ENCODE measurements at places on chromosomes 11 and 22. TPM values are rescaled to one million over a fixed set of nuclear protein-coding genes. Genes with fewer than 3 reads are reported as not detected.
A peak's percentile ranks its signal among the peaks of the same experiment; 100 is the strongest.

DNA sequence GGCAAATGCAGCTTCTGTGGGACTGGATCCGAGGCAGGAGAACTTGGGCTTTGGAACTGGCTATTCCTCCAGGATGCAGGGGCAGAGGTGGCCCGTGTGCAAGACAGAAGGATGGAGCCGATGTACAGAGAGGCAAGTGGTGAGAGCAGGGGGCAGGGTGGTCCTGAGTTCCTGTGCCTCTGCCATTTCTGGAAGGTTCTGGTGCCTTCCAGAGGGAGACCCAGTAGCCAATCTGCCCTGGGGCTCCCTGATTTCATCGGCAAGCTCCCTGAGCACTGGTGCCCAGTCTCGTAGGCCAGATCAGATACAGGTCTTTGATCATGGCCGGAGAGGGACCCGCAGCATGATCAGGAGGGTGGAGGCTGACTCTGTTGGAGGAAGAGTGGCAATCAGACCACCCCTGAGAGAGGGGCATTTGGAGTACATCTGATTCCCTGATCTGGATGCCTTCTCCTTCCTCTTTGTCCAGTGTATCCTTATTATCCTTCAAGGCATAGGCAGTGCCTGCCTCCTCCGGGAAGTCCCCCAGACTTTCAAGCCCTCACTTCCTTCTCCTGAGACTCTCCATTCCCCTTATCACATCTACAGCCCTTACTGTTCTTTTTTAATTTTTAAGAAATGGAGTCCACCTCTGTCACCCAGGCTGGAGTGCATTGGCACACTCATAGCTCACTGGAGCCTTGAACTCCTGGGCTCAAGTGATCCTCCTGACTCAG lies 9.7 kb downstream of the MRGPRD start:
- H3K4me1 ChIP-seq = no peaks in the 10 kb centered on the region
- peaks cover 13% of the 10 kb centered on the region for H3K27me3 ChIP-seq
- no peak for DNase-seq
- no peak overlapping the region for H3K27ac ChIP-seq
- H3K4me3 ChIP-seq = no peak overlapping the region
- no peaks in the 10 kb centered on the region for H3K36me3 ChIP-seq

DNA sequence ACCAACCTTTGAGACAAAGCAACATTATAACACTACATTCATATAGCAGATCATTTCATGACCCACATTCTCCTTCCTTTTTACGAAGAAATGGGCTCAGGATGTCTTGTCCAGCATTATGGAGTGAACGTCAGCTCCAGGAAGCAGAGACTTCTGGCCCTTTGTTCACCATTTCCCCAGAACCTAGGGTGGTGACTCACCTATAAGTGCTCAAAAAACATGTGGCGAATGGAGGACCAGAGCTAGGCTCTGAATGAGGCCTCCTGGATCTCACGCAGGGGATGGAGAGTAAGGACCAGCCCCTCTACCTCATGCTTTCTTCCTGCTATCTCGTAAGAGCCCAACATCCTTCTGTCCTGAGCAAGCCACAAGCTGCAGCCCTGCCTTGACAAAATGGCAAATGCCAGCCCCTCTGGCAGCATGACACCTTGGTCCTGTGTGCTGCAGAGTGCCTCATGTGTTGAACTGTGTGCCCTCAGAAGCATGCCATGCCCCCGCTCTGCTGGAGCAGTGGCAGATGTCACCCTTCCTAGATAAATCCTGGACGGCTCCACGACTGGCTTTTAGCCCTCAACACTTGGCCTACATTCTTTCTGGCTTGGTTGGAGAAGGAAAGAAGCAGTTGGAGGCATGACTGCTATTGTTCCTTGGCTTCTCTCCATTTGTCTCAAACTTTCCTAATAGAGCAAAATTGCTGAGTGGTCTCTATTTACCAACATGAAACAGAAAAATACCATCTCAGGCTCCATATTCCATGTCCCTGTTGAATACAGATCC lies 6.5 kb upstream of the ST3GAL4 start:
- no peaks in the 10 kb centered on the region for H3K27me3 ChIP-seq
- peaks cover 35% of the 10 kb centered on the region for H3K4me1 ChIP-seq
- no peak overlapping the region for H3K4me3 ChIP-seq
- no peak for DNase-seq
- H3K36me3 ChIP-seq = peaks cover 20% of the 10 kb centered on the region

DNA sequence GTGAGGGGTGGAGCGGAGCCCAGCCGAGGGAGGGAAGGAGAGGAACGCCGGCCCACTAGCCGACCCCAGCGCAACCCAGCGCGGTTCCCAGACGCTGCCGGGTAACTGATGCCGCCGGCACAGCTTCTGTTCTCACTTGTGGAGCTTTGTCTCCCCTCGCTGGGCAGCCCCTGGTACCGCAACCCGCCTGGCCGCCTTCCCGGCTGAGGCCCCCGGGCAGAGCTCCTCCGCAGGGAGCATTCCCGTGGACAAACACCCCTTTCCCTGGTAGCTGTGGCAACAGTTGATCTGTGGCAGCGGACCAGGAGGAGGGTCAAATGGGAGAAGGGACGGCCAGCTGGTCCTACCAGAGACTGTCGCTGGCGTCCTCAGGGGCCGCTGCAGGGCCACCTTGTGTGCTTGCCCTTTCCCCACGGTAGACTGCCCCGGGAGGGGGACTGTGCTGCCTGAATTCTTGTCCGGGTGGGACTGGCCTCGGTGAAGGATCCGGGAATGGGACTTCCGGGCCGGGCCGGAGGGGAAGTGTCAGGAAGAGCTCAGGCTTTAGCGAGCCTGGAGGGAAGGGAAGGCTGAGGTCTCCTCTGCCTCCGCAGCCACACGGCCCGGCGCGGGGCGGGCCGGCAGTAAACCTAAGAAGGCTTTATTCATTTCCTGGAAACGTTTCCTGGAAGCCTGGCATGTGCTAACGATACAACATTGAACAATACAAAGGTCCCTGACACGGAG lies 468.0 kb downstream of the OPCML start:
- H3K4me3 ChIP-seq = no peak overlapping the region
- H3K36me3 ChIP-seq = no peaks in the 10 kb centered on the region
- DNase-seq = no peak
- no peaks in the 10 kb centered on the region for H3K4me1 ChIP-seq

DNA sequence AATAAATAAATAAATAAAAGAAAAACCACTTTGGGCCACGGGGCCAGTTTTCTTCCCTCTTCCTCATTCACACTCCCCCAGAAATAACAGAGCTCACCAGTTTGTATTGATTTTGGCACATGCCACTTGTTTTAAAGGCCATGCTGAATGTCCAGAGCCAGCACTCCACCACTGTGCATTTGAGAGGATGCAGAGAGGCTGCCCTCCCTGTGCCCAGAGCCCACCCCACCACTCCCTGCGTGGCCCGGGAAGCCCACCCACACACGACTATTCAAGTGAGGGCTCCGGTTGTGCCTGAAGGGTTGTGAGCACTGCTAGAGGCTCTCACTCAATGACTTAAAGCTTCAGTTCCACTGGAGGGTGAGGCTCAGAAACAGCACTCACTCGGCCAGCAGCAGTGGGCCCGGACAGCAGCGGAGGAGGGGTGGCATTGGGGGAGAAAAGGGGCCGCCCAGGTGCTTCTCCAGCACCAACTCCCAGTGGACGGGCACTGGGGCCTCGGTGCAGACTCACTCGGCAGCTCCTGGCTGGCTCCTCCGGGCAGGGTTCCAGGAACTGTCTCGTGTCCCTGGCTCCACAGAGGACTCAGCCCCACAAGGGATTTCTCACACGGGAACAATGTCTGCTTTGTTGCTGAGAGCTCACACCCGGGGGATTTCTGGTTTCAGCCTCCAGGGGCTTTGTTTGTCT lies 112.7 kb downstream of the SHANK2 start:
- no peaks in the 10 kb centered on the region for H3K4me1 ChIP-seq
- no peaks in the 10 kb centered on the region for H3K27me3 ChIP-seq
- H3K36me3 ChIP-seq = no peaks in the 10 kb centered on the region
- no peak for DNase-seq

GRCh38 chr11:45646275-45646927 lies 19.0 kb downstream of the CHST1 start:
- peaks cover 25% of the 10 kb centered on the region for H3K27me3 ChIP-seq
- H3K27ac ChIP-seq = no peak overlapping the region
- no peaks in the 10 kb centered on the region for H3K36me3 ChIP-seq
- no peak overlapping the region for H3K4me3 ChIP-seq
- H3K4me1 ChIP-seq = no peaks in the 10 kb centered on the region

DNA sequence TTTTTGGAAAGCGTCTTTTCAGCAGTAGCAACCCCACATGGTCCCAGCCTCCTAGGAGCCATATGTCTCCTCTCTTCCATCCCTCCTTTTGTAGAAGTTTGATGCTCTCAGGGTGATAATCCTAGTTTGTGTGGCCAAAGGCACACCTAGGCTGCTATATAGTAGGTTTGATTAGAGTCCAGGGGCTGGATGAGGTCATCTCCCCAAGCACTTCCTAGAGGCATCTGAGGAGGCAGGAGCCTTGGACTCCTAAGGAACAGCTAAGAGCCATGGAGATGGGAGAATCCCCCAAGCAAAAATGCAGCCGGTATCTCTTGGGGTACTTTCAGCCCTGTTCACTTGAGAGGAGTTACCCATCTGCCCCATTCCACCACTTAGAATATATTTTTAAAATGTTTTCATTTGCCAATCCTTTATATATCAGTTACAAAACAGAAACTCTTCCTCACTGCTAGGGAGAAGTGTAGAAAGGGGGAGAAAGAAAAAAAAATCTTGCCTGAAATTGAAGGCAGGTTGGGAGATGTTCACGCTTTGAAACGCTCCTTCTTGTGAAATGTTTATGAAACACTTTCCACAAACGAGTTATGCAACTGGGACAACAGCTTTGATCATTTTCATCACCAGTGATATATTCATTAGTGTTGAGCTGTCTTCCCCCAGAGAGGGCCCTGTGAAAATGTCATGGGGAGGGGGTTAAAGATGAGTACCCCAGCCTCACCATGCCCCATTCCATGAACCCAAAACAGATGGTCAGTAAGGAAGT lies 31.9 kb upstream of the TLCD5 start:
- H3K4me1 ChIP-seq = no peaks in the 10 kb centered on the region
- H3K27me3 ChIP-seq = peaks cover 64% of the 10 kb centered on the region
- no peaks in the 10 kb centered on the region for H3K36me3 ChIP-seq
- H3K4me3 ChIP-seq = no peak overlapping the region
- DNase-seq = no peak

- H3K4me3 ChIP-seq = no peak overlapping the region
- peaks cover 81% of the 10 kb centered on the region for H3K36me3 ChIP-seq
- H3K27me3 ChIP-seq = no peaks in the 10 kb centered on the region
- DNase-seq = no peak
- H3K27ac ChIP-seq = no peak overlapping the region
- H3K4me1 ChIP-seq = no peaks in the 10 kb centered on the region
Measured at GRCh38 chr11:62713343-62713742, 5.9 kb downstream of the GNG3 start.

DNA sequence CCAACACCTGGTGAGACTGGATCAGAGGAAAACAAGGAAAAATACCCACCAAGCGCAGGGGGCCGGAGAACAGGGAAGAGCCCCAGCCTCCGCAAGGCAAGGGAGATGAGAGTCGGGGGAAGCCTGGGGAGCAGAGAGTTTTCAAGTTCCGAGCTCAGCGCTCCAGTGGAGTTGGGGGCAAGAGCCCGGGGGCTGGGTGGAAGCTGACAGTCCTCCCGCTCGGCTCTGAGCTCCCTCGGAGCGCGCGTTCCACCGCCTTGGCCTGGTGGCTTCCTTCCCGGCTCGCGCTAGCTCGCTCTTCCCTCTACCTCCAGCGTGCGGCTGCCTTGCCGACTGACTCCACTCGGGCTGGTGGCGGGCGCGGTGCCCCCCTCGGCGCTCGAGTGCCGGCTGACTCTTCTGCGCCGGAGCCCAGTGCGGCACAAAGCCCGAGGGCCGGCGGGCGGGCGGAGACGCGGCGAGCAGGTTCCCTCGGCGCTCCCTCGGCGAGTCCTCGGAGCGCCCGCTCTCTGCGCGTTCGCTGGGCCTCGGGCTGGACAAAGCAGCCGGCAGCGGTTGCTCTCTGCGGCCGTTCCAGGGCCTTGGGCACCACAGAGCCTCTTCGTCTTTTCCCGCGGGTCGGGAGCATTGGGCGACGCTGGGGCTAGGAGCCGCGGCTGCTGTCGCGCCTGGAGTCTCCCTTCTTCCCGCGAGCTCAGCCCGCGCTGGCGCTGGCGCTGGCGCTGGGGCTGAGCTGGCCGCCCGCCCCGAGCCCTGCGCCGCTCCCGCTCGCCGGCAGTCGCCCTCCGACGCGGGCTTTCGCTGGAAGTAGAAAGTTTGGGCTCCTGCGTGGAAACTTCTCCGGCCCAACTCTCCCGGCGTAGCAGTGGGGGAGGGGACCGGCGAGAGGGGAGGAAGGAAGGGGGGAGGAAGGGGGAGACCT lies 1.0 kb downstream of the PAX6 start:
- peak; percentile 43 for DNase-seq
- no peaks in the 10 kb centered on the region for H3K27me3 ChIP-seq
- peak overlapping the region; percentile 93 for H3K4me3 ChIP-seq
- no peaks in the 10 kb centered on the region for H3K36me3 ChIP-seq
- H3K4me1 ChIP-seq = peaks cover 36% of the 10 kb centered on the region

- H3K27me3 ChIP-seq = no peaks in the 10 kb centered on the region
- H3K36me3 ChIP-seq = no peaks in the 10 kb centered on the region
- H3K27ac ChIP-seq = no peak overlapping the region
- peaks cover 11% of the 10 kb centered on the region for H3K4me1 ChIP-seq
- no peak overlapping the region for H3K4me3 ChIP-seq
Measured at GRCh38 chr11:123494195-123495050, 64.4 kb downstream of the GRAMD1B start.

- H3K4me3 ChIP-seq = no peak overlapping the region
- no peaks in the 10 kb centered on the region for H3K27me3 ChIP-seq
- no peak for DNase-seq
- H3K27ac ChIP-seq = no peak overlapping the region
- no peaks in the 10 kb centered on the region for H3K36me3 ChIP-seq
Measured at GRCh38 chr22:42203609-42204008, 66.8 kb downstream of the TCF20 start.

GRCh38 chr11:36743039-36743438 lies 145.0 kb upstream of the RAG2 start:
- no peaks in the 10 kb centered on the region for H3K36me3 ChIP-seq
- no peaks in the 10 kb centered on the region for H3K4me1 ChIP-seq
- no peak overlapping the region for H3K27ac ChIP-seq
- no peak overlapping the region for H3K4me3 ChIP-seq

DNA sequence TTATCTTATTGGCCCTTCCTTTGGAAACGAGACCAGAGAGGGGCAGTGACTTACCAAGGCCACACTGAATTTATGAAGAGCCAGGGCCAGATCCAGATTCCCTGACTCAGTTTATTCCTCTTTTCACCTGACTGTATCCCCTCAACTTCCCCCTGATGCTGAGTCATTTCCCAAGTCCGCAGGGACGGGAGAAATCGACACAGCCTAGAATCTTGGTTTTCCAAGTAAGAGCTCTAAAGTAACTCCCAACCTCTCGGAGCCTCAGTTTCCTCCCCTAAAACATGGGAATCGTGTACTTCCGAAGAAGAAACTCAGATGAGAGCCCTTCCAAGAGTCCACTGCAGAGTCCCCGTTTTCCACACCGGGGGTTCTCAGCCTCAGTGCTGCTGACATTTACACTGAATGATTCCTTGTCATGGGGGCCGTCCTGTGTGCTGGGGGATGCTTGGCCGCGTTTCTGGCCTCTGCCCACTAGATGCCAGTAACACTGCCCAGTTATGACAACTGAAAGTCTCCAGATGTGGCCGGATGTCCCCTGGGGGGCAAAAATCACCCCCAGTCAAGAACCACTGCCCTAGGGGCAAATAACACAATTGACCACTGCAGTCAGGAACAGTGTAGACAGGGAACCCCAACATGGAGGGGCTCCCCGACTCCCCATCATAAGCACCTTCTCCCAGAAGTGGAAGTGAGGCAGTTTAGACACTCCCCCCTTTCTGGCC lies 11.2 kb downstream of the MPST start:
- H3K4me3 ChIP-seq = no peak overlapping the region
- H3K36me3 ChIP-seq = no peaks in the 10 kb centered on the region
- H3K4me1 ChIP-seq = peaks cover 23% of the 10 kb centered on the region
- H3K27ac ChIP-seq = no peak overlapping the region
- no peaks in the 10 kb centered on the region for H3K27me3 ChIP-seq

OR52W1 gene
- total RNA-seq = not detected

ALG12 gene
- 10.7 TPM for total RNA-seq

ST14 gene
- total RNA-seq = 231 TPM

MOV10L1 gene
- total RNA-seq = 1.6 TPM

NDUFS8 gene
- 576 TPM for total RNA-seq
